ENCODE measurements at places on chromosomes 11 and 22. TPM values are rescaled to one million over a fixed set of nuclear protein-coding genes. Genes with fewer than 3 reads are reported as not detected.

DNA sequence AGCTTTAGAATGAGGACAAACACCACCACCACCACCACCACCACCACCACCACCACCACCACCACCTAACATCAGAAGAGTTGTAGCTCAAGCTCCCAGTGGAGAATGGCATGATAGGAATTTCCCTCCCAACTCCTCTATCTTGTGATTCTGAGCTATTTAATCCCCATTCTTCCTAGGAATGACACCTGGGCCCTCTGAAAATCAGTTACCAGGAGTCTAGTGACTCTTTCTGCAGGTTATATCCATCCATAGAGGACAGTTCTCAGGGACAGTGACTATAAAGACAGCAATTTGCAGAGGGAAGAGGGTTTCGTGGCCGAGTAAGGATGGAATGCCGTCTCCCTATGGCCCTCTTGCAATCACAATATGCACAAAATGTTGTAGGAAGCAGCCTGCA is 27.8 kb downstream of the MYH9 start:
- DNase-seq = no peak

- no peak for DNase-seq
Observed at GRCh38 chr22:33350961-33351360, 292.8 kb upstream of the SYN3 start.

MRPL23 gene
- total RNA-seq = 81.9 TPM

DNA sequence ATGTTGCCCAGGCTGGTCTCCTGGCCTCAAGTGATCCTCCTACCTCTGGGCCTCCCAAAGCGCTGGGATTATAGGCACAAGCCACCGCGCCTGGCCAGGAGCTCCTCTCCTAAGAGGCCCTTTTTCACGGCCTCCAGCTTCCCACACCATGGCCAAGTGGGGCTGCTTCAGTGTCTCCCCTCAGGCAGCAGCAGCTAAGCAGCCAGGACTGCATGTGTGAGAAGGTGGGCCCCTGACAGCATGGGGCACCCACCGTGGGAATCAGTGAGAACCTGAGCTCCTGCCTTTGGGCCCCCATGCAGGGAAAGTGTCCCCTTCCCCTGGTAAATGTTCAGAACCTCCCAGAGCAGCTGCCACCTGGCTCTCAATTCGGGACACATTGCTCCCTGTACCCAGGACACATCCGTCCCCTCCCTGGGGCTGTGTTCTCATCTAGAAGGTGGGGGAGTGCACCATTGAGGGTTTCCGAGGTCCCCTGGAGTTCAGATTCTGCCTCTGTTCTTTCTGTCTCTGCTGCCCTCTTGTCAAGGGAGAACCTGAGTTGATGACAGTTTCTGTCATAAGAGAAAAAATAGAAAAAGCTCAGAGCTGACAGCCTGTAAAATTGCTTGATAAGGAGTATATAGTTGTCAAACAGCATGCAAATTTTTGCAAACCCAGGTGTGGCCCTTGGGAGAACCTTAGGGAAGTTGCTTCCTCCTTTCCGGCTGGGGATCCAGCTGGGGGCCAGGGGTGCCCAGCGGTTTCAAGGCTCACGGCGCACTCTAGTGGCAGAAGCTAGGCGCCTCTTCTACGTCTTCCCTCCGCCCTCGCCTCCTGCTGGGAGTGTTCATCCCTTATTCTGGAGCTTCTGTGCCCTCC is 29.7 kb downstream of the FAM83F start:
- DNase-seq = peak; percentile 58

GRCh38 chr11:32088117-32088941 is 2.5 kb upstream of the RCN1 start:
- DNase-seq = peak; percentile 41

- DNase-seq = no peak
Observed at GRCh38 chr22:36746375-36746970, 29.4 kb downstream of the IFT27 start.

RAG2 gene
- not detected for total RNA-seq

DNA sequence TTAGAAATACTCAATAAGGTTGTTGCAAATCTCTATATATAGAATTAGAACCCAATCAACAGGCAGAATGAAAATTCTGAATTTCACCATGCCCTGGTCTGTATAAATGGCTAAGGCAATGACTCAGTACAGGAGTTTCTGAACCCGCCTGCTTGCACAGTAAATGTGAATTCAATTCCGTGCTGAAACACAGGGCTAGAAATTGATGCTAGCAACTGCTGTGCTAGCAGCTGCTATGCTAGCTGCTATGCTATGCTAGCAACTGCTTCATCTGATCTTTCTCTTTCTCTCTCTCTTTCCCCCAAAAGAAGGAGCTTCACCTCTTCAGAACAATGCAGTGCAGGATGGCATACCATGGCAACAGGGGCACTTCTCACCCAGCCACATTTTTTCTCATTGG is 9.7 kb upstream of the OR52J3 start:
- DNase-seq = no peak

DNA sequence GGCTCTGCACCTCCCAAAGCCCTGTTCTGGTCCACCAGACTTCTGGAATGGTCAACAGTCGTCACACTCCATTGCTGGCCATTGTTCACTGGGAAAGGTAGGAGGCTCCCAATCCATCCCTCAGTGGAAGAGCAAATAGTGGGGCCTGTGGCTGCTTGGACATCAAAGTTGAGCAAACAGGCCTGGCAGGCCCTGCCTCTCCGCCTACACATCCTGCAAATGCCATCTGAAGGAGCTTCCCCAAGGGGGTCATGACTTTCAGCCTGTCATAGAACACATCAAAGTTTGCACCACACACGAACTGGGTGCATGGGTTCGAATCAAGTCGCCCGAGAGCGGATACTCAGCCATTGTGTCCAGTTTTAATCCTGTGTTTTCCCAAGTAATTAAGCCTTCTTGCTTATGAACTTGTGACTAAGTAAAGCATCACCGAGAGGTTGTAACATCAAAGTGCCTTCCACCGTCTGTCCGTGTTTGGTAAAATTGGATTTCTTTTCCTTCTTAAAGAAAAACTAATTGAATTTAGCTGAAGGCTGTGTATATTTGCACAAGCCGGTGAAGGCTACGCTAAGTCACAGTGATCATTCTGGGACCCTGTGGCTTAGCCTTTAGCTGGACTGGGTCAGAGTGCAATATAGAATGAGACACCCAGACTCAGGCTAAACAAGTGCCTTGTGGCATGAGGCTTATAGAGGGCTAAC is 36.1 kb downstream of the CLPB start:
- DNase-seq = no peak

KCNQ1 gene
- 11.4 TPM for total RNA-seq

PIWIL4 gene
- 7.2 TPM for total RNA-seq

DNA sequence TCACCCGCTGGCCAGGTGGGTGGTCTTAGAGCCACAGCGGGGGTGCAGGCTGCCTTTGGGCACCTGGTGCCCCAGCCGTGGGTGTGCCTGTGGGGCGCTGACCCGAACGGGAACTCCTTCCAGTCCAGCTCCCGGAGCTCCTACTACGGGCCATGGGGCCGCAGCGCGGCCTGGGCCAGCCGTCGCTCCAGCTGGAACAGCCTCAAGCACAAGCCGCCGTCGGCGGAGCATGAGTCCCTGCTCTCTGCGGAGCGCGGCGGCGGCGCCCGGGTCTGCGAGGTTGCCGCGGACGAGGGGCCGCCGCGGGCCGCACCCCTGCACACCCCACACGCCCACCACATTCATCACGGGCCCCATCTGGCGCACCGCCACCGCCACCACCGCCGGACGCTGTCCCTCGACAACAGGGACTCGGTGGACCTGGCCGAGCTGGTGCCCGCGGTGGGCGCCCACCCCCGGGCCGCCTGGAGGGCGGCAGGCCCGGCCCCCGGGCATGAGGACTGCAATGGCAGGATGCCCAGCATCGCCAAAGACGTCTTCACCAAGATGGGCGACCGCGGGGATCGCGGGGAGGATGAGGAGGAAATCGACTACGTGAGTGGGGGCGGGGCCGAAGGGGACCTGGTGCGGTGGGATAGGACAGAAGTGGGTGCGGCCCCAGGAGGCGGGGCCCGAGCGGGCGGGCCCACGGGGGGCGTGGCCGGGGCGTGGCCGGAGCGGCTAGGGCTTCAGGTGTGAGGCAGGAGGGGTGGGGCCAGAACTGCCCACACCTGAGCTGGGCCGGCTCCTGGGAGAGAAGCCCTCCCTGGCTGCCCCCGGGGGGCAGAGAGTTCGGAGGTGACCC is 91.5 kb downstream of the CACNA1I start:
- no peak for DNase-seq

- no peak for DNase-seq
Observed at GRCh38 chr11:60195923-60196368, 13.1 kb upstream of the MS4A6A start.

GRCh38 chr11:65213322-65214211 is 31.8 kb downstream of the CAPN1 start:
- DNase-seq = no peak

DNA sequence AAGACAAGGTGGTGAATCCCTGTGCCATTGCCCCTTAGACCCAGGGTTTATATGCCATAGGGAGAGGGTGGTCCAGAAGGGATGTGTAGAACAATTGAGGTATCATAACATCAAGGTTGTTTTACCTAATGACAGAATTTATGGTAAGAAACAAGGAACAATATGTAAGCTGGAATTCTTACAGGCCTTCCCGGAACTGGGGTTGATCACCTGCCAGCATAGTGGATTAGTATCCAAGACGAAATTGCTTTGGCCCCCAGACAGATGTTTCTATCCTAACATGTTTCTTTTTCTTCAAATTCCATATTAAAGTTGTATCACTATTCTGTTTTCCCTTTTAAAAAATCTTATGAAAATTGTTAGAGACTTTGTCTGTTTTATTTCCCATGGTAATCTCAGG is 343.8 kb upstream of the ANO3 start:
- DNase-seq = no peak

DNA sequence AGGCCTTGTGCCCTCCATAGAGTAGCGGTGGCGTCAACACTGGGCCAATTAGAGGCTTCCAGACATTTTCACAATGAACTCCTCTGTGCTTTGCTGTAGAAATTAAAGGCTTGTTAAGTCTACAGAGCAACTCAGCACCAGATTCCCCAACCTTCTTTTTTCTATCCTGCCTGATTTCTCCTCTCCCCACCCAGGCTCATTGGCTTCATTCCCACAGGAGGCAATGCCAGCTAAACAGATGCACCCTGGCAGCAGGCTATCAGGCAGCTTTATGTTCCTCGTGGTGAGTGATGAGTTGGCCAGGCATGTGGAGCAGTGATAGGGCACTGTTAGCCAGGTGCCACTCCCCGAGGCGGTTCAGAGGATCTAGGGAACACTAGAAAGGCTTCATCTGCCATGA is 4.8 kb downstream of the DIXDC1 start:
- DNase-seq = no peak

PLEKHB1 gene
- total RNA-seq = 193 TPM

- no peak for DNase-seq
Observed at GRCh38 chr22:30169002-30169401, 77.6 kb downstream of the LIF start.

DNA sequence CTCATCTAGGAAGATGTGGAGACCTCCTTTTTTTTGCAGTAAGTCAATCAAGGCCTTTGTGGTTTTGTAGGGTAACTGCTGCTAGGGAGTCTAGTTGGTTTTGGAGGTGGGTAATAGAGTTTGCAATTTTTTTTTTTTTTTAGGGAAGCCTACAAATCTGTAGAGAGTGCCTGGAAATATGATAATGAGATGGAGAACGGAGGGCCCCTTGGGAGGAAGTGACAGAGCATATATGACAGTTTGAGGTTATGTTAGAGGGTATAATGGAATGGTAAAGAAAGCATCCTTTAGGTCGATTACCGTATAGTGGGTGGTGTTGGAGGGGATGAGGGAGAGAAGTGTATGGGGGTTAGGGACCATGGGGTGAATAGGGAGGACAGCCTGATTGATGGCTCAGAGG is 98.3 kb downstream of the ELP4 start:
- no peak for DNase-seq

DNA sequence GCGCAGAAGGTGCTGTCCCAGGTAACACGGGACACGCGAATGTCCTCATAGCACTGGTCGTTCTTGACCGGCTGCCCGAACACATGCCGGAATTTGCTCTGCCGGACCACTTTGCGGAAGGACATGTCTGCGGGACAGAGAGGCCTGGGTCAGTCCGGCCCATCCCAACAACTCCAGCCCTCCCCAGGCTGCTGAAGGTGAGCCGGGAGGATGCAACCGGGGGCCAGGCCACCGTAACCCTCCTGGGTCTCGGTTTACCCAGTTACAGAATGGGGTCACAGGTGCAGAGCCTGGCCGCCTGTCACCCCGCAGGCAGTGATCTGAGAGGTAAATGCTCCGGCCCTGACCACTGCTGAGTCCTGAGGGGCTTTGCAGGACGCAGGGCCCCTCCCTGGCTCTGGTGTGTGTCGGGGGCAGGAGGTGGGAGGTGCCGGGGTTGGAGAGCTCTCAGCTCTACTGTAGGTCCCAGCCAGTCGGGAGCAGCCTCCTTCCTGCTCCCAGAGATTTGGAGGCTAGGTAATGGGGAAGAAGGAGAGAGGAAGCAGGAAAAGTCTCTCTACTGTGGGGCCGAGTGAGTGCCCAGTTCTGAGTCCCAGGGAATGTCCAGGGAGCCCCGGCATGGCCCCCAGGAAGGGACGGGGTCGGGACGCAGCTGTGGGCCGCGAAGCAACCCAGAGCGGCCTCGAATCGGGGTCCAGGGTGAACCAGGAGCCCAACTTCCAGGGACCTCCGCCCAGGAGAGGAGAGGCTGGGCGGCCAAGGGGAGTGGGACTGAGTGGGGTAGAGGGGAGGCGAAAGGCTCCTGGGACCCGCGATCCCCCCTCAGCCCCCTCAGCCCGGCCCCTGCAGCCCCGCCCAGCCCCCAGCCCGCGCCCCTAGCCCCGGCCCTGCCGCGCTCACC is 522 bp downstream of the CORO1B start:
- no peak for DNase-seq

TEX54 gene
- not detected for total RNA-seq

DNA sequence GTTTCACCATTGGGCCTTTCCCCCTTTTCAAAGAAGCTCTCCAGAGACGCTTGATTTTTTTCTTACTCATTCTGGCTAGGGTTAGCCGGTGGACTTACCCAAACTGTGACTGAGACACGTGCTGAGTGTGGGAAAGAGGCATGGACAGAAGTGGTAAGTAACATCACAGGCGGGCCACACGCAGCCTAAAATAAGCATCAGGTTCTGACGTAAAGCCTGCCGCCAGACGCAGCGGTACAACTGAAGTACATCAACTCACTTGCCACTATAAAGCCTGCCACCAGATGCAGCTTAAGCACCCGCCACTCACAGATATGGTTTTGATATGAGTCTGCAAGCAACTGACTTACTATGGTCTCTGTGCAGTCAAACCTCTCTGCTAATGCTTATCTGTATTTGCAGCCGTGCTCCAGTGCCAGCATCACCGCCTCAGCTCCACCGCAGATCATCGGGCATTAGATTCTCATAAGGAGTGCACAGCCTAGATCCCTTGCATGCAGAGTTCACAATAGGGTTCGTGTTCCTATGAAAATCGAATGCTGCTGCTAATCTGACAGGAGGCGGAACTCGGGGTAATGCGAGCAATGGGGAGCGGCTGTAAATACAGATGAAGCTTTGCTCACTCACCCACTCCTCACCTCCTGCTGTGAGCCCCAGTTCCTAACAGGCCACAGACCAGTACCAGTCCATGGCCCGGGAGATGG is 58.8 kb downstream of the PHF21B start:
- no peak for DNase-seq
